ENCODE measurements at places on chromosomes 7 and 10.

- no peak for DNase-seq
These were observed 61.9 kb downstream of the TMEM209 start for GRCh38 chr7:130143334-130143732.

GRCh38 chr10:77799352-77799751 is 127.2 kb downstream of the DLG5 start:
- DNase-seq: no peak

- no peak for DNase-seq
These were observed 74.6 kb upstream of the CPXM2 start for GRCh38 chr10:123965973-123966895.

- no peak for DNase-seq
These were observed 9.2 kb downstream of the CDHR3 start for GRCh38 chr7:105972276-105972675.

DNA sequence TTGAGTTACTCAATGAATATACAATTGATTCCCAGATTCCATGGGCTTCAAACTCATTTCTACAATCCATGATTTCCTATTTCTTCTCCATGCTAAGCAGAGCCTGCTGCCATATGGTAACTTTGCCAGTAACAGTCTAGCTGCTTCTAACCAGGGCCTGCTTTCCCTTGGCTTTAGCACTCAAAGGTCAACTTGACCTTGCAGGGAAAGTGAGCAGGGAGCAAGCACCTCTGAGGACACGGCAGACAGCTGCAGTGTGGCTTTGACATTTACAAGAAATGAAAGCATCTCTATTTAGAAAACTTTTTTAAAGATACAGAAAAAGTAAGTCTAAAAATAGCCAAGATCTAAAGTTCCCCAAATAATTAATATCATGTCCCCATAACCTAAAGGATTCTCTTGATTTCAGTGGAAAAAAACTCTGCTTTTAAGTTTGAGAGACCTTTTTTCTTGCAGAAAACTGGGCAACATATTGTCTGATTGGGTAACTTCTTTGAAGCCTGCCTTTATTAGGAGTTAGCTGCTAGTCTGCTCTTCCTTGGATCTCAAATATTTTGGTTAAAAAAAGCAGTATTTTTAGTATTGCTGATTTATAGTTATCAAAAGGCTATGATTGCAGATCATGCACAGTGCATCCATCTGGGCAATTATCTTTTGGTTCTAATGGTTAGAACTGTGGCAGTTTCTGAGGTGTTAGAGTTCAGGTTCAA is 257.9 kb downstream of the AHR start:
- no peak for DNase-seq
